HFFc6 (cell line): ENCODE measurements at places on chromosomes 7 and 10.

GRCh38 chr10:103915796-103916195 lies 2.2 kb downstream of the STN1 start:
- H3K36me3 ChIP-seq, result peaks cover 23% of the 10 kb centered on the region
- no peak for DNase-seq
- H3K27ac ChIP-seq, result peak overlapping the region; percentile 98; the same call in 1 of the 2 replicates
- peak overlapping the region; percentile 99 for H3K4me3 ChIP-seq
- H3K27me3 ChIP-seq, result no peaks in the 10 kb centered on the region; the same call in 1 of the 2 replicates
- peaks cover 45% of the 10 kb centered on the region for H3K4me1 ChIP-seq

GRCh38 chr10:28127881-28128280 lies 129.0 kb upstream of the ODAD2 start:
- no peak for DNase-seq
- peaks cover 88% of the 10 kb centered on the region for H3K4me1 ChIP-seq
- H3K27me3 ChIP-seq, result no peaks in the 10 kb centered on the region
- H3K4me3 ChIP-seq, result no peak overlapping the region
- H3K36me3 ChIP-seq, result peaks cover 39% of the 10 kb centered on the region

GRCh38 chr10:123804716-123805115 lies 86.9 kb downstream of the CPXM2 start:
- H3K36me3 ChIP-seq, result no peaks in the 10 kb centered on the region
- H3K27me3 ChIP-seq, result no peaks in the 10 kb centered on the region; the same call in 1 of the 2 replicates
- peaks cover 54% of the 10 kb centered on the region for H3K4me1 ChIP-seq
- DNase-seq, result peak; percentile 75
- H3K4me3 ChIP-seq, result peak overlapping the region; percentile 53
- H3K27ac ChIP-seq, result peak overlapping the region; percentile 61; the same call in 1 of the 2 replicates

GRCh38 chr7:32347244-32347828 lies 142.8 kb downstream of the LSM5 start:
- H3K4me3 ChIP-seq, result no peak overlapping the region
- no peak overlapping the region for H3K27ac ChIP-seq
- H3K27me3 ChIP-seq, result no peaks in the 10 kb centered on the region
- H3K36me3 ChIP-seq, result no peaks in the 10 kb centered on the region
- no peaks in the 10 kb centered on the region for H3K4me1 ChIP-seq

DNA sequence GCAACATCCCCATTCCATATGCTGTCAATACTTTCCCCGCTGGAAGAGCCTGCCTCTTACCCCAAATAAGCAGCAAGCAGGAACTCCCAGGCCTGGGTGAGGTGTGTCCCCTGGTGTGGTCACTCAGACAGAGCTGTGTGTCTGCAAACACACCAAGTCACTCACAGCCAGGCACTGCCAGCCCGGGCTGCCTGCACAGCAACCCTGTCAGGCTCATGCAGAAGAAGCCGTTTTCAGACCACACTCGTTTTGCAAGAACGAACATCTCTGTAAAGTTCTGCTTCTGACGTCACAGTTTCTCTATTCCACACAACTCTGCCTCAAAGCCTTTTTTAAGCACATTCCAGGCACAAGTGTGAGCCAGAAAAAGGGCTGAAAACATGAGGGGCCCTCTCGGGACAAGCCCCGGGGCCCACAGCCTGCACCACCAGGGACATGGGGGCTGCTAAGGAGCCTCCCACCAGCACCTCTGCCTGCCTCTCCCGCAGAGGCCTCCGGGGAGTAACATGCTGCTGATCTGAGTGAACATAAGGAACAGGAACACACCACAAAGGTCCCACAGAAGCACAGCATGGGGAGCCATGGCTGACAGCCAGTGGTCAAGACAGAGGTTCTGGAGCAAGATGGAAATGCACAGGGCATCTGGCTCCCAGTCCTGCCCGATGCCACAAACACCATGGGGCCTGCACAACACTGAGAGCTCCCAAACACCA lies 11.4 kb downstream of the PTPRN2 start:
- no peak overlapping the region for H3K27ac ChIP-seq
- peaks cover 9% of the 10 kb centered on the region for H3K27me3 ChIP-seq
- H3K4me3 ChIP-seq, result no peak overlapping the region
- no peaks in the 10 kb centered on the region for H3K36me3 ChIP-seq

DNA sequence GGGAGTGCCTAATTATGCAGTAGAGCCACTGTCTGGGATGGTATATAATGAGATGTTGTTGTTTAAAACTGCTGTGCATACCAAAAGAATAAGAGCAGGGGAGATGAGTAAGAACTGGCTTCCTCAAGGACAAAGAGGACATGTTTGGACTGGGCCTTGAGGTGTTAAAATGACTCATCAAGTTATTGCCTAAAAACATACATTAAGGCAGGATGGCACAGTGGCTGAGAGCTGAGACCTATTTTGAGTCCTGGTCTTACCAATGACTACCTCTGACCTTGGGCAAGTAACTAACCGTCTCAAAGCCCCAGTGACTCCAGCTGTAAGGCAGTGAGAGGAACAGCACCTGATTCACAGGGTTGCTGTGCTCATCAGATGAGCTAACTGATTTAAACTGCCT lies 71.1 kb downstream of the CFAP58 start:
- no peak overlapping the region for H3K27ac ChIP-seq
- DNase-seq, result no peak
- no peak overlapping the region for H3K4me3 ChIP-seq
- no peaks in the 10 kb centered on the region for H3K27me3 ChIP-seq
- peaks cover 10% of the 10 kb centered on the region for H3K4me1 ChIP-seq
- no peaks in the 10 kb centered on the region for H3K36me3 ChIP-seq

DNA sequence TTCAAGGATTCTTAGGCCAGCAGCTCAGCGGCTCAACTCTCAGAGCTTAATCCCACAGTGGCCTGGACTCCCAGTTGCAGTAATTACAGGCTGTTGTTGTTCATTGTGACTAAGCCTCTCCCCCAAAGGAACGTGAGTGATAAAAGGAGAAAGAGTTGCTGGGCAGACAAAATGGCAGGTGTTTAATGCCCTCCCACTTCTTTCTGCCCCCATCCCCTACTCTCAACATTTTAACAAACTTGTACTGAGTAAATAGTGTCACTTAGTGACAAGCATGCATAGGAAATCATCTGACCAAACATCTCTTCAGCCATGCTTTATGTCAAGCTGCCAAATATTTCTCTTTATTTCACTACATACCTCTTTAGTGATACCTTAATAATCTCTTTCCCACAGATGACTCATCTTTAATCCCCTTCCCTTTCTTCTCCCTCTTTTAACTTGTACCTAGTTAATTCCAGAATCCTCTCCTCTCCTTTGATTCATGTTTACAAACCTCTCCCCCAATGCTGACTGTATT lies 12.4 kb upstream of the MTERF1 start:
- no peaks in the 10 kb centered on the region for H3K36me3 ChIP-seq
- no peak overlapping the region for H3K4me3 ChIP-seq

DNA sequence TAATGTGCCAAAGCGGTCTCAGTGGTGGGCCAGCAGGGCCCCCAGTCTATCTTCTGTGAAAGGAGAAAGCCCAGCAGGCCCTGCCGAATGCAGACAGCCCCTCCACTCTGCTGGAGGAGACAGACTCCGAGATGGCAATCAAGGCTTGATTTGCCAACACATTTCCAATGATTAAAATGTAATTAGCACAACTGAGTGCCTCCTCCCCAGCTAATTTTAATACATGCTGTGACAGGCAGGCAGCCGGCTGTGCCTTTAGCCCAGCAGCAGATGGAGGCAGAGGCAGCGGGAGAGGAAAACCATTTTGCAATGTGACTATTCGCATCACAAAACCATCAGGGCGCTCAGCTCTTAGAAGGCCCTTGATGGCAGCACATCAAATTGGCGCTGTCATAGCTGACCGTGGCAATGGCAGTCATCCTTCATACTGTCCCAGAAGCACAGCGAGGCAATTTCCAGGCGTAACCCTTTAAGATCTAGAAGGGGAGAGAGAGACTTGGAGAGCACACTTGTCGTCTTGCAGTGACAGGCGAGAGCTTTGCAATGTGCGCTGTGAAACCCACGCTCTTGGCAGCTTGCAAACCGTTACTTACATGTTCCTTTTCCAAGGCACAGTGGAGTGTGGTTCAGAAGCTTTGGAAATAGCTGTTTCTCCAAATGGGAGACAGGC lies 714.8 kb upstream of the GALNT17 start:
- DNase-seq, result no peak
- no peaks in the 10 kb centered on the region for H3K4me1 ChIP-seq
- no peak overlapping the region for H3K27ac ChIP-seq

GRCh38 chr7:151895631-151896031 lies 18.7 kb upstream of the PRKAG2 start:
- H3K27ac ChIP-seq, result no peak overlapping the region
- H3K4me1 ChIP-seq, result peaks cover 11% of the 10 kb centered on the region
- no peak overlapping the region for H3K4me3 ChIP-seq
- H3K27me3 ChIP-seq, result peaks cover 50% of the 10 kb centered on the region
- no peaks in the 10 kb centered on the region for H3K36me3 ChIP-seq

- H3K27me3 ChIP-seq, result no peaks in the 10 kb centered on the region; the same call in 1 of the 2 replicates
- no peak overlapping the region; the same call in 1 of the 2 replicates for H3K4me3 ChIP-seq
- no peak overlapping the region for H3K27ac ChIP-seq
- peak; percentile 58 for DNase-seq
- peaks cover 7% of the 10 kb centered on the region; the same call in 1 of the 2 replicates for H3K36me3 ChIP-seq
Observed at GRCh38 chr7:133491846-133492652, 239.2 kb downstream of the EXOC4 start.

GRCh38 chr10:11682851-11683250 lies 59.3 kb upstream of the ECHDC3 start:
- no peaks in the 10 kb centered on the region for H3K36me3 ChIP-seq
- no peak overlapping the region for H3K27ac ChIP-seq
- peaks cover 26% of the 10 kb centered on the region for H3K4me1 ChIP-seq
- no peak overlapping the region for H3K4me3 ChIP-seq

GRCh38 chr10:29804025-29804852 lies 169.5 kb upstream of the SVIL start:
- peaks cover 69% of the 10 kb centered on the region for H3K4me1 ChIP-seq
- H3K36me3 ChIP-seq, result no peaks in the 10 kb centered on the region
- H3K4me3 ChIP-seq, result peak overlapping the region; percentile 78
- H3K27me3 ChIP-seq, result peaks cover 2% of the 10 kb centered on the region
- H3K27ac ChIP-seq, result peak overlapping the region; percentile 92

- peaks cover 12% of the 10 kb centered on the region for H3K4me1 ChIP-seq
- H3K4me3 ChIP-seq, result peak overlapping the region; percentile 25; the same call in 1 of the 2 replicates
Observed at GRCh38 chr7:34747867-34748727, 90.1 kb downstream of the NPSR1 start.

GRCh38 chr7:103574576-103574975 lies 128.6 kb upstream of the SLC26A5 start:
- H3K4me3 ChIP-seq, result no peak overlapping the region
- H3K4me1 ChIP-seq, result peaks cover 11% of the 10 kb centered on the region
- no peak for DNase-seq
- H3K27me3 ChIP-seq, result peaks cover 10% of the 10 kb centered on the region

GRCh38 chr10:71435571-71436267 lies 39.0 kb downstream of the CDH23 start:
- H3K27me3 ChIP-seq, result peaks cover 44% of the 10 kb centered on the region
- no peaks in the 10 kb centered on the region for H3K36me3 ChIP-seq
- no peak overlapping the region for H3K27ac ChIP-seq
- H3K4me3 ChIP-seq, result no peak overlapping the region

DNA sequence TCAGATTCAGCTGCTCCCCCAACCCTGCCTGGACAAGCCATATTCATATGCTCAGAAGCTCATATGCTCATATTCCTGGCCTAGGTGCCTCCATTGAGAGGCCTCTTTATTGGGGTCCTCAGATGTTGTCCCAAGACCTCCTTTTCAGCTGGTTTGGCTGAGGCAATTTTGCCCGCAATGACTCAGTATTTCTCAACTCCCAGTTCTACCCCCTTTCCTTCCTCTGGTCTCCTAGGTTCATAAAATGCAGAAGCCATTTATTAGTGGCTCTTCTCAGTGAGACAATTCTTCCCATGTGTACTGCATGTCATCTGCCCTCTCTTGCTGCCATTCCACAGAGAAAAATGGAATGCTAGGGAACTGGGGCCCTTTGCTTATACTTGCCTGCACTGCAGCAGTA lies 110.7 kb downstream of the INHBA start:
- no peak overlapping the region for H3K4me3 ChIP-seq
- H3K4me1 ChIP-seq, result peaks cover 6% of the 10 kb centered on the region
- H3K36me3 ChIP-seq, result peaks cover 13% of the 10 kb centered on the region; the same call in 1 of the 2 replicates
- no peak for DNase-seq
- no peak overlapping the region for H3K27ac ChIP-seq

DNA sequence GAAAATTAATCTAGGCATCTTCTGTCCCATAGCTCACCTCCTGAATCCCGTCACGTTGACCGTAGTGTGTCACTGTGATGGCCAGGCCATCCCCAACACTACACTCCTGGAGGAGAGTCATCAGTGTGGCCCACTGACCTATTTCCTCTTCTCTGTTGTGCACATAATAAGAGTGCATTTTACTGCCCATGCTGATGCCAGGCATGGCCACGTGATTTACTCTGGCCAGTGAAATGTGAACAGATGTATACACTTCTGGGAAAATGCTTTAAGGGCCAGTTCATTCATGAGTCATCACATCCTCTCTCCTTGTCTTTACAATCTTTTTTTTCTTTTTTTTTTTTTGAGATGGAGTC lies 101.9 kb upstream of the PIP4K2A start:
- no peaks in the 10 kb centered on the region for H3K27me3 ChIP-seq
- peak; percentile 91 for DNase-seq
- peak overlapping the region; percentile 60 for H3K4me3 ChIP-seq
- peak overlapping the region; percentile 97 for H3K27ac ChIP-seq

- H3K27ac ChIP-seq, result no peak overlapping the region
- DNase-seq, result no peak
- H3K4me3 ChIP-seq, result no peak overlapping the region
- H3K4me1 ChIP-seq, result peaks cover 12% of the 10 kb centered on the region; the same call in 1 of the 2 replicates
- H3K27me3 ChIP-seq, result peaks cover 30% of the 10 kb centered on the region
Observed at GRCh38 chr7:150338166-150338829, 3.1 kb downstream of the RARRES2 start.

- no peaks in the 10 kb centered on the region; the same call in 1 of the 2 replicates for H3K27me3 ChIP-seq
- peaks cover 36% of the 10 kb centered on the region for H3K36me3 ChIP-seq
- H3K4me1 ChIP-seq, result peaks cover 6% of the 10 kb centered on the region
- DNase-seq, result peak; percentile 18
Observed at GRCh38 chr7:5709347-5709950, 72.0 kb downstream of the RNF216 start.

DNA sequence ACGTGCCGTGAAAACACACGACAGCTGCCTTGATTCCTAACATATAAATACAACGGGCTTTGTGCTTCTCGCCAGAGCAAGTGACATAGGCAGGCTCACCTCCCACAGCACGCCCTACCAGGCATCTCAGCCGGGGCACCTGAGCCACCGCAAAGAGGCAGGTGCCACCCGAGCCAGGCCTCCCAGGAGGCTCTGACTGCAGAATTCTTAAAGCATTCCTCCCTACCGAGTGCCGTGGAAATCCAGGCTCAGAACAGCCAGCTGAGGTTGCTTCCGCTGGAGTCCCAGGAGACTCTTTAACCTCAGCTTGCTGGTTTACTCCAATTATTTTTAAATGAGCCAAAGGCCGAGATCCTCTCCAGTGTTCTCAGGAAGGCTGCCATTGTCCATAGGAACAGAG lies 206.5 kb downstream of the USP6NL start:
- H3K27me3 ChIP-seq, result peaks cover 4% of the 10 kb centered on the region; the same call in 1 of the 2 replicates
- no peak for DNase-seq
- no peak overlapping the region for H3K27ac ChIP-seq
- no peaks in the 10 kb centered on the region for H3K36me3 ChIP-seq

DNA sequence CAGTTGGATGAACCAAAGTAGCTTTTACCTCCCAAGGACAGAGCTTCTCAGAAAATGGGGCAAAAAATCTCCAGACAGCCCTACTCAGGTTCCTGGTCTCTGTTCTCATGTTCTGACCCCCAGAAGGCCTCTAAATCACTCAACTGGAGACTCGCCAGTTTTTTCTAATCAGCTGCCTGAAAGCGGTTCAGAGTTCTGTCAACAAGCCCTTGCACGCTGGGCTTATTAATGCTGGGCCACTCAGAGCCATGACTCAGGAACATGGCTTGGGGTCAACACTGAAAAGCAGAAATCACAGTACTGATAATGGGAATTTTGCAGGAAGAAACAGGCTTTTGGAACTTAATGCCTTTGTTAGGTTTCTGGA lies 15.3 kb downstream of the ECHDC3 start:
- 0 out of 2 replicates have a peak overlapping the region, but pooled peaks have one; percentile 6 for H3K4me3 ChIP-seq
- peak; percentile 85 for DNase-seq
- H3K27me3 ChIP-seq, result peaks cover 8% of the 10 kb centered on the region
- H3K4me1 ChIP-seq, result peaks cover 14% of the 10 kb centered on the region
- H3K36me3 ChIP-seq, result no peaks in the 10 kb centered on the region
